ENCODE measurements at places on chromosomes 11 and 22. TPM values are rescaled to one million over a fixed set of nuclear protein-coding genes. Genes with fewer than 3 reads are reported as not detected.
A peak's percentile ranks its signal among the peaks of the same experiment; 100 is the strongest.

DNA sequence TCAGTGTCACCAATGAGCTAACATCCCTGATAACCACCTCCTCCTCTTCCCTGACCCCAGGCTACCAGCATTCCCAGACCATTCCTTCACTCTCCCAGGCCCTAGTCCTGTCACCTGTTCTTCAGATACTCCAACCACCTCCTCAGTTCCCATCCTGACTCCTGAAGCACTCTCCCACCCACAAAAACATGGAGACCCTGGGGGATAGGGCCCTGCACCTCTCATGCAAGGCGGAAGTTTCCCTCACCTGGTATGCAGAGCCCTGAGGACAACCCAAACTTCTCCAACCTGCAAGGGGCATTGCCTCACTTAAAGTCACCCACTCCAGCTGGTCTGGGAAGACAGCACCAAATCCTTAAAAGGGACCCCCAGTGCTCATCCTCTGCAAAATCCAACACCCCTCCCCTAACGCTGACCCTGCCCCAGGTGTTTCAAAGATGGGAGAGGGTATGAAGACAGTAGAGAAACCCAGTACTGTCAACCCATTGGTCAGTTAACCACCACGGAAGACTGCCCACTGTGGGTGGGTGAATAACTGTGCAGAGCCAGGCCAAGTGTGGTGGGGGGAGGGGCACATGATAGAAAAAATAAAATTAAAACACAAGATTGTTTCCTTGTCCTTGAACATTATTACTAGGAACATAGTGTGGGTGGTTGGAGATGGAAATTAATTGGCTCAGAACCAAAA, 1.4 kb downstream of the TNKS1BP1 start:
- H3K36me3 ChIP-seq: peaks cover 40% of the 10 kb centered on the region
- H3K27me3 ChIP-seq: no peaks in the 10 kb centered on the region
- peaks cover 68% of the 10 kb centered on the region for H3K4me1 ChIP-seq
- H3K4me3 ChIP-seq: peak overlapping the region; percentile 74
- DNase-seq: no peak

DNA sequence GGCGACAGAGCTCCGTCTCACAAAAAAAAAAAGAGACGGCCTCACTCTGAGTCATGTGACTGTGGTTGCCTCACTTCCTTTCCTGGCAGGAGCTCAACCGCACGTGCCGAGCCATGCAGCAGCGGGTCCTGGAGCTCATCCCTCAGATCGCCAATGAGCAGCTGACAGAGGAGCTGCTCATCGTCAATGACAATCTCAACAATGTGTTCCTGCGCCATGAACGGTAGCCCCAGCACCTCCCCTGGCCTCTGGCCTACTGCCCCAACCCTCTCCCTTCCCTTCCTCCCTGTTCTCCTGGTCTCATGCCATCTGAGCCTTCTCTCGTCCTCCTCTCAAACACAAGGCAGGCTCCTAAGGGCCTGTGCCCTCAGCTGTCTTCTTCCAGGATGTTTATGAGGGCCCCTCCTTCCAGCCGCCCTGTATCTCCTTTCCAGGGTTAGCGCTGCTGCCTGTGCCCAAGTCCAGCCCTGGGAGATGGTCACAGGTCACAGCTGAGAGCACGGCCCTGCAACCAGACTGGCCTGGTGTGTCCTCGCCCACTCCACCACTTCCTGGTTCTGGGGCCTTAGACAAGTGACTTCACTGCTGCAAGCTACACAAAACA, 30.7 kb downstream of the TOM1 start:
- H3K4me3 ChIP-seq: no peak overlapping the region
- H3K4me1 ChIP-seq: peaks cover 36% of the 10 kb centered on the region
- peak overlapping the region; percentile 79 for H3K27ac ChIP-seq

- H3K4me3 ChIP-seq: peak within 1 kb of the TSS; percentile 16
- H3K27ac ChIP-seq: no peak within 1 kb of the TSS
- no peaks in the 10 kb centered on the region for H3K36me3 ChIP-seq
- peaks cover 40% of the 10 kb centered on the region for H3K27me3 ChIP-seq
Observed at GRCh38 chr11:109421981-109422869, at the start of gene C11orf87. C11orf87 (plus strand) TSS chr11:109422190; CDS start chr11:109423634, 1,444 bp downstream.

DNA sequence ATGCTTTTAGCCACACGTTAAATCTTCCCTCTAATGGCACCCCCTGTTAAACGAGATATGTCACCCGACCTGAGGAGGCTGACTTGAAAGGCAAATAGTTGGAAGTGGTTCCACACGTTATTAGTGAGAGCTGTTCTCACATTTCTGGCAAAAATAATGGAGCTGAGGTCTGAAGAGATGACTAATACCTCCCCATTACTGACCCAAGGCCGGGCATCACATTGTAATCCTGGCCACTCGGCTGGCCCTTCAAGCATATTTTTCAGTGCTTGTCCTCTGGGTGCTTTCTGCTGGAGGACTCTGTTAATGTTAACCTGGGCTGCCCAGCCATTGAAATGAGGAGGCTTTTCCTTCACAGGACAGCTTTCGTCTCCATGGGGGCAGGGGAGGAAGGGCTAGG, 260.0 kb upstream of the CADM1 start:
- no peak overlapping the region for H3K27ac ChIP-seq
- H3K27me3 ChIP-seq: peaks cover 13% of the 10 kb centered on the region
- H3K36me3 ChIP-seq: no peaks in the 10 kb centered on the region
- H3K4me3 ChIP-seq: no peak overlapping the region

- H3K4me3 ChIP-seq: no peak overlapping the region
- no peaks in the 10 kb centered on the region for H3K4me1 ChIP-seq
- H3K27ac ChIP-seq: no peak overlapping the region
- H3K27me3 ChIP-seq: peaks cover 6% of the 10 kb centered on the region
- H3K36me3 ChIP-seq: no peaks in the 10 kb centered on the region
Observed at GRCh38 chr11:17609291-17610084, 62.4 kb downstream of the OTOG start.

DNA sequence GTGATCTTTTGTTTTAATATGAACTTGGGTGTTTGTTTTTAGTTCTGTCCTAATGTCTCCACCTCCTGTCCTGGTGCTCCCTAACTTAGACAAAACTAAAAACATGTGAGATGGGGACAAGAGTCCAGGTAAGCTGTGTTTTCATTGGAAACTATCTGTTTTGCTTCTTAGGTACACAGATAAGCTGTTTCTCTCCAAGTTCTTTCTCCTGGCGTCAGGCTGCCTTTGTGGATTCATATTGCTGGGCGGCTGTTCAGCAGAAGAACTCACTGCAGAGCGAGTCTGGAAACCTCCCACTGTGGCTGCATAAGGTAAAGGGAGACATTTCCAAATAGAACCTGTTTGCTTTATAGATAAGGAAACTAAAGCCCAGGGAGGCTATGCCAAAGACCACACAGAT, 24.7 kb downstream of the PANX1 start:
- peaks cover 42% of the 10 kb centered on the region for H3K4me1 ChIP-seq
- no peak overlapping the region for H3K4me3 ChIP-seq
- H3K27ac ChIP-seq: no peak overlapping the region
- peaks cover 6% of the 10 kb centered on the region for H3K36me3 ChIP-seq

DNA sequence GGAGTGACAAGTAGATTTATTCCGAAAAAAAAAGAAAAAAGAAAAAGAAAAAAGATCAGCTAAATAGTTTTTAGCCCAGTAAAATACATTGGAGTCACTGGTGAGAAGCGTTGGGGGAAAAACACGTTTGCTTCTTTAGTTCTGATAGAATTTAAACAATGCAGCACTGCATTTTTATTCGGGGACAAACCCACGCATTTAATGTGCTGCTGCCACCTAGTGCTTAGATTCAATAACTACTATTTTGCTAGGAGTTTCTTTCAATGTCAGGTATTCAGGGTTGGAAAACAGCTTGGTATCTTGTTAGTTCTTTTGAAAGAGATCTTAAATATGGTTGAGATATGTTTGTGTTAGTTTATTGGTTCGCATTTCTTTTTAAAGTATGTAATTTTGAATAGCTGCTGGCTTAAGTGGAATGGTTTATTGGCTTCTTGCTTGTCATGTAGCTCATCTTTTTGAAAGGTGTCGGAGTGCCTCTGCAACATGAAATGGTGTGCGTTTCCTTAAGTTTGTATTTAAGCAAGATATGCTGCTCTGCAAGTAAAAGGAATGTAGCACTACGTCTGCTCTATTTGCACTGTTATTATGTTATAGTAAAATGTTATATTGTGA, 41.9 kb downstream of the SVIP start:
- no peak overlapping the region for H3K4me3 ChIP-seq
- no peak for DNase-seq
- no peak overlapping the region for H3K27ac ChIP-seq
- H3K4me1 ChIP-seq: no peaks in the 10 kb centered on the region

GRCh38 chr22:42993651-42994275, 21.2 kb downstream of the PACSIN2 start:
- no peaks in the 10 kb centered on the region for H3K36me3 ChIP-seq
- H3K4me1 ChIP-seq: peaks cover 69% of the 10 kb centered on the region
- no peaks in the 10 kb centered on the region for H3K27me3 ChIP-seq
- DNase-seq: no peak
- peak overlapping the region; percentile 87 for H3K27ac ChIP-seq

DNA sequence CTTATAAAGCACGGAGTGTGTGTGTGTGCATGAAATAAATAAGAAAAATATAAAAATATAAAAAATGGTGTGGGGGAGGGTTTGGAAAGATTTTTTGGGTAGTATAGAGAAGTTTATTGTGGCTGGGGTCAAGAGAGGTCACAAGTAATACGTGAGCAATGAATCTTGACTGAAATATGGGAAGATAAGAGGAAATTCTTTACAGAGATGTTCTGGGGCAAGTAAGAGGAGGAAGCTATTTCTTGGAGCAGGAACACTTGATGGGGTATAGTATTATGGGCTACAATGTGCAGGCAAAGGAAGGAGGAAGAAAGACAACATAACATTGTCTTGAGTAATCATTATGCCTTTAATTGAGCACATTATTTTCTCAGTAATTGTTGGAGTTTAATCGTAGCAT, 2.1 kb downstream of the HBD start:
- no peaks in the 10 kb centered on the region for H3K36me3 ChIP-seq
- no peak overlapping the region for H3K27ac ChIP-seq
- no peak overlapping the region for H3K4me3 ChIP-seq
- no peaks in the 10 kb centered on the region for H3K4me1 ChIP-seq
- DNase-seq: no peak

DNA sequence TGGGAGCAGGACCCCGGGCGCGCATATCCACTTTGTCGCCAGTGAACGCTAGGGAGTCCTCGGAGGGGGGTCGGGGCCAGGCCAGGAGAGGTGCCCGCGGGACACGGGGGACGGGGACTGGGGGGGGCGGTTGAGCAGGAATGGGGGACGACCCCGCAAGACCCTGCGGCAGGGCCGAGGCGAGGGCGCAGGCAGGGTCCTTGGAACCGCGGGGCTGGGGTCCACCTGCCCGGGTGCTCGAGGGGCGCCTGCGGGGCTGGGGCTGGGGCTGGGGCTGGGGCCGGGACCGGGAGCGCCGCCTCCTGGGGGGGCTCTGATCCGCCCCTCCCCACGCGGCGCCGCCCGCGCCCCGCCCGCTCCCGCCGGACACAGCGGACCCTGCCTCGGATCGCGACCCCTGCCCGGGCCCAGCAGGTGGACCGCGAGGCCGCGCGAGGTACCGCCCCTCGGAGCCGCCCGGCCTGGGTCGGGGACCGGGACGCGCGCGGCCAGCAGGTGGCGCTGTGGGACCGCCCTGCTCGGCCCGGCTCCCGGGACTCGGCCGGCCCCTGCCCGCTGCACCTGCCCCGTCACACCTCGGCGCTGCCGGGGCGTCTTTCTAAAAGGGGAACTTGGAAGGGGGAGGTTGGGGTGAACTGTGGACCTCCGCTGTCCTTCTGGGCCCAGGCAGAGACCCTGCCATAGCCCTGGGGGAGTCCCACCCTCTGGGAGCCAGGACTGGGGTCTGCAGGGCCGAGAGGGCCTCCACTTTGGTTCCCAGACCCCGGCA, 11.0 kb downstream of the CRELD2 start:
- H3K27me3 ChIP-seq: peaks cover 8% of the 10 kb centered on the region
- peaks cover under 1% of the 10 kb centered on the region for H3K36me3 ChIP-seq
- no peak overlapping the region for H3K4me3 ChIP-seq
- peaks cover 48% of the 10 kb centered on the region for H3K4me1 ChIP-seq

- peaks cover 41% of the 10 kb centered on the region for H3K4me1 ChIP-seq
- no peaks in the 10 kb centered on the region for H3K27me3 ChIP-seq
- peaks cover 7% of the 10 kb centered on the region for H3K36me3 ChIP-seq
- no peak overlapping the region for H3K4me3 ChIP-seq
- DNase-seq: no peak
Observed at GRCh38 chr11:121467965-121468364, 15.2 kb upstream of the SORL1-AS1 start.

DNA sequence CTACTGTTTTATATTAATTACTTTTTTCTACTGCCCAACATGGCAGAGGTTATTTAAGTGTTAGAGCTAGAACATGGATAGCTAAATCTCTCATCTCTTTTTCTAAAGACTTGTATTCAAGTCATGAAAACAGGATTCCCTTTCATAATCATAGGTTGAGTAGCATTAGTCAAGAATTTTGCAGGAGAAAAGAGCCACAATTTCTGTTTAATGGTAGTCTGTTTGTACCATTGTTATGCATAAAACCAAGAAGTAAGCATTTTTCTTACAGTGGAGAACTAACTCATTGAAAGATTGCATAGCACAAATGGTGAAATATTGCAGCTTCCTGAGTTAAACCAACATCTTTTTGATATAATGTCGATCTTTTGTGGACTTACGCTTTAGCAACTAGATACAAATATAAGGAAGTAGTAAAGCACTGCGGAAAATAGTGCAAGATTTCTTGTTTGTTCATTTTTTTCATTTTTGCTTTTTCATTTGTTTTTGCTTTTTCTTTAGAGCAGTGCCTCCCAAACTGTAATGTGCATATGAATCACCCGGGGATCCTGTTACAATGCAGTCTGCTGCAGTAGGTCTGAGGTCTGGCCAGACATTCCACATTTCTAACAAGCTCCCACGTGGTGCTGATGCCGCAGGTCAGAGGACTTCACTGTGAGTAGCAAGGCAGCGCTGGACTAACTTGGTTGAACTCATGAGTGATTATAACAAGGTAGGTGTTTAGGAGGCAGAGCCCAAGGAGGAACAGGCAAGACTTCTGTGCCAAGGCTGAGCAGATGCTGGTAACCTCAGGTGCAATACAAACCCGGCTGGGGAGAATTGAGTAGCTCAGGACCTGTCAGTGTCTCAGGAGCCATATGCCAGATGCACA, 4.6 kb downstream of the ETS1 start:
- H3K4me1 ChIP-seq: peaks cover 14% of the 10 kb centered on the region
- DNase-seq: no peak
- H3K27me3 ChIP-seq: no peaks in the 10 kb centered on the region
- no peaks in the 10 kb centered on the region for H3K36me3 ChIP-seq

- peaks cover 35% of the 10 kb centered on the region for H3K36me3 ChIP-seq
- no peak for DNase-seq
- no peak overlapping the region for H3K4me3 ChIP-seq
- H3K27ac ChIP-seq: no peak overlapping the region
Observed at GRCh38 chr11:62774407-62774806, 3.2 kb downstream of the TAF6L start.

GRCh38 chr11:111730871-111731591, 35.2 kb downstream of the PPP2R1B start:
- H3K27ac ChIP-seq: peak overlapping the region; percentile 90
- no peak overlapping the region for H3K4me3 ChIP-seq
- no peak for DNase-seq
- H3K36me3 ChIP-seq: peaks cover 24% of the 10 kb centered on the region
- peaks cover 58% of the 10 kb centered on the region for H3K4me1 ChIP-seq
- H3K27me3 ChIP-seq: no peaks in the 10 kb centered on the region

Gene NRIP3
- total RNA-seq: 0.56 TPM

Gene GAS2L1
- 29.9 TPM for total RNA-seq

Gene NFRKB
- total RNA-seq: 25.5 TPM

Gene PRR5L
- 24.9 TPM for total RNA-seq

Data from lower lobe of right lung (tissue), 2 donors.